Hematopoietic multipotent progenitor cell treated with erythropoietin and hydrocortisone succinate and interleukin-3 and kit ligand, for 17 days (in vitro differentiated cells): ENCODE measurements at places on chromosomes 2 and 18.

- DNase-seq, result no peak
Observed at GRCh38 chr2:111216811-111217652, 96.3 kb downstream of the BCL2L11 start.

GRCh38 chr18:79314838-79315388 is 80.8 kb upstream of the NFATC1 start:
- no peak for DNase-seq

DNA sequence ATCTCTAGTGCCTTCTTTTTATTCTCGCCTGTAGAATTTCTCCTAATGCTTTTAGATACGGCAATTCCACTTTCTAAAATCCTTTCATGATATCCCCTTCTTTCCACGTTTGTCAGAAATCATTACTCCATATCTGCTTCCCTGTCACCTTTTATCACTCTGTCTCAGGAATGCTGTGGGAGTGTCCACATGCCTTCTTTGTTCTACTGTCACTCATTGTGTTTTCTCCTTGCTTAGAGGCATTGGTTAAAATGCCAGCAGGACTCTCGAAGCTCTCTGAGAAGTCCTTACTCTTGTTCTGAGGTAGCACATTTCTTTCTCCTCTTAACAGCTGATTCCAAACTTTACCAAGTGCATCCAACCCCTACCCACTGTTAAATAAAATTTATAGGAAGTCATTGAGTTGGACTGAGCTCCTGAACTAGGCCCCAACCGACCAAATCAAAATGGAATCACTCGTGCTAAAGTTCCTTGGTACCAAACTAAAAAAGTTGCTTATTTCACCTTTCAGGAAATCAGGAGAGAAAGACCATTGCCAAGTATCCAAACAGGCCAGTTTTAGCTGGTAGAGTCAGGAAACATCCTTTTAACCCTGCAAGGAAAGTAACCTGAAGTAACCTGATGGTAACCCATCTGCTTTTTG is 10.6 kb upstream of the GALNT5 start:
- DNase-seq, result no peak

- no peak for DNase-seq
Observed at GRCh38 chr2:23107327-23107941, 277.5 kb upstream of the KLHL29 start.

GRCh38 chr18:50662775-50663383 is 103.0 kb downstream of the MAPK4 start:
- no peak for DNase-seq

DNA sequence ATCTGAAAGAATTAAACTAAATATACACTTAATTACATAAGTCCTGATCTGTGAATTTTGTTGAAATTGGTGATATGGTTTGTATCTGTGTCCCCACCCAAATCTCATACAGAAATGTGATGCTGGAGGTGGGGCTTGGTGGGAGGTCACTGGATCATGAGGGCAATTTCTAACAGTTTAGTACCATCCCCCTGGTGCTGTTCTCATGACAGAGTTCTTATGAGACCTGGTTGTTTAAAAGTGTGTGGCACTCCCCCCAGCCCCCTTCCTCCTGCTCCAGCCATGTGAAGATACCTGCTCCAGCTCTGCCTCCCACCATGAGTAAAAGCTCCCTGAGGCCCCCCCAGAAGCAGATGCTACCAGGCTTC is 18.7 kb downstream of the FEZ2 start:
- DNase-seq, result no peak

DNA sequence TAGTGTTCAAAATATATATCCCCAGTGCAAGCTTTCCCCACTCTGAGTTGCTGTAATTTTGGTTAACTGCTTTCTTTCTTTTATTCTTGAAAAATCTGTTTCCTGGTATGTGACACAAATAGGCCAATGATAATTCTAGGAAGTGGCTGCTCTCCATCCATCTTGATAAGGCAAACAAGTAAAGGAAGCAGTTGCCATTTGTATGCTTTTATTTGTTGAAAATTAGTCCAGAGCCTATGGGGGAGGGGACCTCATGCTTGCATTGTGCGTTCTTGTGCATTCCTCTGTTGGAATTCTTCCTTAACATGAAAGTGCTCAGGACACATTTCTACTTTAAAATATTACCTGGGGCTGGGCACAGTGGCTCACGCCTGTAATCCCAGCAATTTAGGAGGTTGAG is 111.2 kb upstream of the FSHR start:
- DNase-seq, result no peak

DNA sequence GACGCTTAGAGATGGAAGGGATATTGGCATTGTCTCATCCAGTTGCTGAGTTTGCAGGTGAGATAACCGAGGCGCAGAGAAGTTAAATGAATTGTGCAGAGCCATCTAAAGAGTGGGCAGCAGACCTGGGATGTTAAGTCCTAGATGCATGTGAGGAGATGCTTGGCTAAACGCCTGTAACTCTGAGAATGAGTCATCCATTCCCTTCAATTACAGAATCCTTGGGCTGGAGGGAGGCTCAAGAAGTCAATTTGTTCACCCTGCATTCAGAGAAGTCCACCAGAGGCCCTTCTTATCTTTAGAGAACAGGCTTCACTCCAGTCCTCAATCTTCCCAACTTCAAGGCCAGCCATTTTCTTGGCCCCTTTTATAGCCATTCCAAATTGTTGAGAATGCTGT is 1.6 kb downstream of the EHD3 start:
- DNase-seq, result no peak

DNA sequence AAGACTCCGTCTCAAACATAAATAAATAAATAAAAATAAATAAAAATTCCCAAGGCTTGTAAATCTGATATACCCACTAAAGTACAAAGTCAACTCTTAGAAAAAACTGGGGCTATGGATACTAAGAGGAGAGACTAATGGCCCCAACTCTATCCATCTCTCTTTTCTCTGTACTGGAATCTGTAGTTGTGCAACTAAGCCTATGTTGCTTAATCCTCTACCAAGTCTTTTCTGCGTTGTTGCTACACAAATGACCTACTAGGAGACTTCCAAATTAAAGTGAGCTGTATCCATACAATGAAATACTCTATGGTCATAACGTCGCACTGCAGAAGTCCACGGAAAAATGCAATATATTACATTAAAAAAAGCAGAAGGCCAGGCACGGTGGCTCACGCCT is 8.1 kb downstream of the MRPS5 start:
- no peak for DNase-seq

DNA sequence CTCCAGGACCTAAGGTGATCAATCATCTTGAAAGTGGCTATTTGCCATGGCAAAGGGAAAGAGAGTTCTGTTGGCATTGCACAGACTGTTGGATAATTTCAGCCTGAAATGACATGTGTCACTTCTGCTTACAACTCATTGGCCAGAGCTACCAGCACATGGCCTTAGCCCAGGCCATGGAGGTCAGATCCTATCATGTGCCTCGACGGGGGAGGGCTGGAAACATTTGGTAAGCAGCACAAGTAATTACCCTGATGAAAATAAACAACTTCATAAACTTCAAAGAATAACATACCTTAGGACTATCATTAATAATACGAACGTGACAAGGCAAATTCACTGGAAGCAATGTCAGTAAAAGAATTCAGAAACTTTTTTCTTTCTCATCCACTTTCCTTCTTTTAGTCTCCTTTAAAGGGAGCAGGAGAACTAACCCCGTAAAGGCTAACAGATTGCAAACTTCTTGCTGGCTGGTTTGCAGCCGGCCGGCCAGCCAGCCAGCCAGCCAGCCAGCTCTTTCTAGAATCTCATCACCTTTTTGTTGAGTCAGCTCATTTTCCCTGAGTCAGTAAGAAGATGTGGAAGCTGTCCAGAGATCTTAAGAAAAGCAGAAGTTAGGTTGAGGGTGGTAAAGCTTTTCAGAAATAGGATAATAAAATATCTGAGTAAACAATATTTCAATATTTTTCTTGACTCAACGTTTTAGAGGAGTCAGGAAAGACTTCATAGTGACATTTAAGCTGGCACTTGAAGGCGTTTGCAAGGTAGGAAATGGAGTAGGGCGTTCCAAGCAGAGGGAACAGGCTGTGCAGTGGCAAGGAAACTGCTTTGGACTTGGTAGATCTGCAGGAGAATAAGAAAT is 31.9 kb downstream of the CNRIP1 start:
- DNase-seq, result peak; percentile 77

- no peak for DNase-seq
Observed at GRCh38 chr18:5253910-5254309, 41.6 kb downstream of the ZBTB14 start.

DNA sequence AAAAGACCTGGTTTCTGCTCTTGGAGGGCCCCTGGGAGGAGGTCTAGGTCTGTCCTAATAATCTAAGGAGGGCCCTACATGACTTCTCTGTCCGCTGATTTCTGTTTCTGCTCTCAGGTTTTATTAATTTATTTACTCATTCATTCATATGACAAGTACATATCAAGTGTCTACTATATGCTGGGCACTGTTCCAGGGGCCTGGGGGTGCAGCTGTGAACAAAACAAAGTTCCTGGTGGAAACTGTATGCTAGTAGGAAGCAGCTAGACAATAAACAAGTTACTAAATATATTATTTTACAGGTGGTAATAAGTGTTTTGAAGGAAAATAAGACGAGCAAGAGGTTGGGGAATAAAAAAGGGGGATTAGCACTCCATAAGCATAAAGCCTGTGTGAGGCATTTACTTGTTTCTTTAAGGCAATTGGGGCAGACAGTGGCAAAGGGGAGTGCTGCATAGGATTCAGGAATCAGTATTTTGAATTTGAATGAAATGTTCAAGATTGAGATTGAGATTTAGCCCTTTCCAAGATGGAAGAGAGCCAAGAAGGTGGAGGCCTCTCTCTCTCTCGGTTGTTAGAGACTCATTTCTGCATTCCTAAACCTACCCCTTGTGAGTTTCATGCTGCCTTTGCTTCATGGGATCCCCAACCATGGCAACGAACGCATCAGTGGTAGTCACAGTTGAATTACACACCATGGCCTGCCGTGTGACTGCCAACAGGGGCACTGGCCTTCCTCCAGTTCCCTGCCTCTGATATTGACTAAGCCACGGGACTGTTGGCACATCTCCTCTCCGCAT is 28.3 kb downstream of the DRC1 start:
- no peak for DNase-seq

- DNase-seq, result no peak
Observed at GRCh38 chr2:38277245-38278116, 99.6 kb downstream of the ATL2 start.

DNA sequence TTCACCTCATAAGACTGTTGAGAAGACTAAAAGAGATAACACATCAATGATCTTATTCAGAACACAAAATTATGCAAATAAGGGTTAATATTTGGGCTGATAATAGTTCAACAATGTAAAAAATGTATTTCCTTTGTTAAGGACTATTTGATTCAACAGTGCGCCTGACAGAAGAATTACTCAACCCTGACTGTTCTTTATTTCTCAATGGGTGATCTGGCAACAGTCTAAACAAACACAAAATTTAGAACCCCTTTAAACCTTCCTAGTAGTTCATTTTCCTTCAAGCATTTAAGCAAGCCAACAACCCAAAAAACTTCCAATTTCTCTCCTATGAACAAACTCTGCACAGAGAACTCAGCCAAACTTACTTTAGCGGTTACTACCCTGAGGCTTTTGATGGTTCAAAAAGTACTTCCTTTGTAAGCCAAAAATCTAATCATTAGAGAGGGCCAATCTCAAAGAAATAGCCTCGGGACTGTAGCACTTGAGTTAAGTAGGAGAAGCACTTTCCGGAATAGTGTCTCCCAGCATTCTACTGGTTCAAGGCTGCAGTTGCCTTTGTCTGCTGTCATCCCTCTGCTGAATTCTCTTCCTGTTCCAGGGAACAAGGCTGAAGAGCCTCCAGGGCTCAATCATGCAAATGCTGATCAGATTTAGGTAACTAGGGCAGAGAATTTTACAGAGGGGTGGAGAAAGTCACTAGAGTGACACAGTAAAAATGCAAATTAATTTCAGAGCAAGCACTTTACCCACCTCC is 40.9 kb upstream of the MAPK4 start:
- no peak for DNase-seq

DNA sequence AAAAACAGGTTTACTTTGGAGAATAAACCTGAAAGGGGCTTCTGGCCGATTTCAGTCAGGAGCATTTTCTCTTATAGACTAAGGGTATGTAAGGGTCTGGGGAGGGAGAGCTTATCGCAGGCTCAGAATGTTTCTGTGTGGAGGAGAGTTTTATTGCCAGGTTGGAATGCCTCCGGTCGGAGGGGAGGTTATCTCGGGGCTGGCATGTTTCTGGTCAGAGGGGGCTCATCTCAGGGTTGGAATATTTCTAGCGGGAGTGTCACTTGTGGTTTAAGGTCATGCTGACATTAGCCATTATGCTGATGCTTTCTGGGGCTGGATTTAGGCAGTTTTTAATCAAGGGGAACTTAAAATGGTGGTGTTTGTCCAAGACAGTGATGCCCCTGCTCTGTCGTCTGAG is 333.6 kb downstream of the METTL4 start:
- DNase-seq, result no peak

GRCh38 chr2:188449971-188450370 is 158.3 kb downstream of the GULP1 start:
- peak; percentile 20 for DNase-seq

GRCh38 chr18:47420130-47420529 is 168.7 kb upstream of the SKOR2 start:
- DNase-seq, result no peak

- no peak for DNase-seq
Observed at GRCh38 chr18:27719680-27720079, 457.2 kb downstream of the CDH2 start.
